Stimulated activated naive CD8-positive, alpha-beta T cell treated with anti-CD3 and anti-CD28 coated beads, Interleukin-15, amount 100 ng/mL, for 72 hours (primary cell): ENCODE measurements at places on chromosomes 3 and 15.

DNA sequence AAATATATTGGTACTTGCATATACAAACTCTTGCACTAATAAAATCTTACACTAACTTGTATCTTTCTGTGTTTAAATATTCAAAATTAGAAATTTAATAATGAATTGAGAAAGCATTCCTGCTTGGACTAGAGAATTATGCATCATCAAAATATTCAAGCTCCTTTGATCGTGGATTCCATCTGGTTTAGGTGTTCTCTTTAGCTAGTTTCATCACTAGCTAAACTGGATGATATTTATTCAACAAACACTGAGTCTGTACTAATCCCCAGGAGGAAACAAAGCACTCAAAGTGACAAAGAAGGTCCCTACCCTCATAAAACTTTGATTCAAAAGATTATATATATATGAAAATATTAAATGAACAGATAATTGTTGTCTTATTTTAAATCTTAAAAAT, 1360.9 kb upstream of the ALCAM start:
- DNase-seq, result no peak

DNA sequence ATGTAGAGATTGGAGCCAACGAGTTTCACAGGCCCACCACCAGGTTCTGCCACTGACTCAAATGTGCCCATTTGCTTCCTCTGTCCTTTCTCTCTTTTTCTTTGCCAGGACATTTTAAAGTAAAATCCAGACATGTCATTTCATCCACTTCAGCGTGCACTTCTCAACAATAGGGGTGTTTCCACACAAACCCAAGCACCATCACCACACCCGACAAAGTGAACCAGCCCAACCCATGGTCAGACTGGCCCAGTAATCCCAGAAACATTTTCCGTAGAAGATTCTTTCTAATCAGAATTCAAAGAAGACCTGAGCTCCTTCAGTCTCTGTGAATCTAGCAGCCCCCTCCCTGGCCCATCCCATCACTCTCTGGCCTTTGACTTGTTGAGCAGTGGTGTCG, 13.4 kb downstream of the CFAP100 start:
- no peak for DNase-seq

DNA sequence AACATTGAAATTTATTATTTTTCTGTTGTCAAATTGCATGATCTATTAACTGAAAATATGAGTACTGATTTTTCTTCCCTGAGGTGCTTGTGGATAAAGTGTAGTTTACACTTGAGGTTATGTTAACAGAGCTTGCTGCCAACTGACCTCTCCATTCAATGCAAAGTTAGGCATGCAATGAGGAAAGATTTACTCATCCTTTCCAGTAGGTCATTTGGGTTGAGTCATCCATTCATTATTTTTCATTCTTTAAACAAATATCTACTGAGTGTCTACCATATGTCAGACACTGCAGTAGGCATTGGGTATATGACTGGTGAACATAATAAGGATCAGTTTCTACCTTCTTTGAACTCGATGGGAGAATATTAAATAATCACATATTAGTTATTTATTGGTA, 604.1 kb downstream of the EDEM1 start:
- no peak for DNase-seq

DNA sequence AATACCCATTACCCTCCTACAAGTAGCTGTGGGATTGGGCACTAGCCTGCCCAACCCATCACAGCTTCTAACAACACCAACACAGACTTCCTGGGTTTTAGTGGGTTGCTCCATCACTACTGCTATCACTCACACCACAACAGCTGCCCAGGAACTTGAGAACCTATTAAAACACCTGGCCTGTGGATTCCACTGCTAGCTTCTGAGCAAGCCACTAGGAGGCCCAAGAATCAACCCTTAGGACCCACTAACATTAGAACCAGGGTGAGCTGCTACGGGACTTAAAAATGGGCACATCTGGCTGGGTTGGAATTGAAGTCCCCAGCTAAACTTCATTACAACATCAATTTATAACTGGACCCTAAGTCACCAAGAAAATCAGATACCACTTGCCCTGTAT, 113.2 kb upstream of the TP63 start:
- DNase-seq, result no peak

DNA sequence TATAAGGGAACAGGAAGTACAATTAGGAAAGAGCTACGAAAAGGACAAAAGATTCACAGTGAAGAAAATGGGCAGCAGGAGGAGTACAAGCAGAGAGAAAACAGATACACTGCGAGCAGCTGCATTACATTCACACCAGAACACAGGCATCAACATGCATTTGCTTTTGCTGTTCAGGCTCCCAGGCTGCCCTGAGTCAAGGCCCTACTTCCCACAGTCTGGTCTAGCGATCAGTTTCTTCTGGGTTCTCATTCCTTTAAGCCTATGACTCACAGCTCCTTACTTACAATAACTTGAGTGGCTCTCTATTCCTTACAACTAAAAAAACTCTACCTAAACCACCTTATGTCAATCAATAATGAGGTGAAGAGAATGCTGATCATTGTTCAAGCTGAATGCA, 24.5 kb upstream of the ZNF445 start:
- no peak for DNase-seq

DNA sequence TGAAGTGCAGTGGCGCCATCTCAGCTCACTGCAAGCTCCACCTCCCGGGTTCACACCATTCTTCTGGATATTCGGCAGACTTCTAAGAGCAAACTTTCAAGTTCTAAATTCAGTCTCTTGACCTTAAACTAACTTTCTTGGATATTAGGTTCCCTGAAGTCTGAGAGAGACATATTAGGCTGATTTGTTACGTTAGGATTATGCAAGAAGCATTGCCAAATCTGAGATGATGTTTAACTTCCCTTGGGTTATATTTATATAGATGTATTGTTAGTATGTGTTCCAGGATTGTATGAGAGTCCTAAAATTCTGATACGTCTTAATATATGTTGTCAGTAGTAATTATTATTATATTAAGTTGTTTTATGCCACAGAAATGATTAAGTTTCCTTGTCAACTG, 80.1 kb downstream of the SLC6A1 start:
- DNase-seq, result no peak

DNA sequence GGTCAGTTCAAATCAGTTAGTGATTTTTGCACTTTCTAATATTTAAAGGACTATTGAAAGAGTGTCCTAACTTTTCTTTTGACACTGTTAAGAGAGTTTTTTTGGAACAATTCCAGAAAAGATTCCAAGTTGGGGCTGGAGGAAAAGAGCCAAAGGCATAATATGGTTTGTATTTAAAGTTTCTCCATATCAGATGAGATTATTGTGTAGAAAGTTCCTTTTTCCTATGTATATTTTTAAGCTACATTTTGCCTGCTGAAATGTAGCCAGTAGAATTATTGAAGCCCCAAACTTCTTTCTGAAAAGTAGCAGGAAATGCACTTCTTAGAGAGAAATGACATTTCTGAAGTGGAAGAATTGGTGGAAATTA, 136.5 kb upstream of the TSC22D2 start:
- DNase-seq, result no peak

- no peak for DNase-seq
Measured at GRCh38 chr3:183494341-183494740, 61.2 kb downstream of the KLHL6 start.

DNA sequence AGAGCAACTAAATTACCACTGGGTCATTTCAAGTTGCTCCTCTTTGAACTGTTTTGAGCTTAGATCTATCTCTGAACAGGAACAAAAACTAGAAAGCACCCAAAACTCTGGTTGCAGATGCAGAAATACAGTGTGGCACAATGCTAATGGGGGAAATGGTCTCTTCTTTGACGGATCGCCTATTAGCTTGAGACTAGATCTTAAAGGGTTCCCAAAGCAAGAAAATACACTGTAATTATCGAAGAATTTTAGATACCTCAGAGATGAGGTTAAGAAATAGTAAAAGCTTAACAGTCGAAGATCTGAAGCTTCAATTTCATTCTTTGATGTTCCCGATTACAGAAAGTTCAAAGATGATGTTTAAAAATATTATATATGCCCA, 818 bp downstream of the PPP1R2 start:
- no peak for DNase-seq

DNA sequence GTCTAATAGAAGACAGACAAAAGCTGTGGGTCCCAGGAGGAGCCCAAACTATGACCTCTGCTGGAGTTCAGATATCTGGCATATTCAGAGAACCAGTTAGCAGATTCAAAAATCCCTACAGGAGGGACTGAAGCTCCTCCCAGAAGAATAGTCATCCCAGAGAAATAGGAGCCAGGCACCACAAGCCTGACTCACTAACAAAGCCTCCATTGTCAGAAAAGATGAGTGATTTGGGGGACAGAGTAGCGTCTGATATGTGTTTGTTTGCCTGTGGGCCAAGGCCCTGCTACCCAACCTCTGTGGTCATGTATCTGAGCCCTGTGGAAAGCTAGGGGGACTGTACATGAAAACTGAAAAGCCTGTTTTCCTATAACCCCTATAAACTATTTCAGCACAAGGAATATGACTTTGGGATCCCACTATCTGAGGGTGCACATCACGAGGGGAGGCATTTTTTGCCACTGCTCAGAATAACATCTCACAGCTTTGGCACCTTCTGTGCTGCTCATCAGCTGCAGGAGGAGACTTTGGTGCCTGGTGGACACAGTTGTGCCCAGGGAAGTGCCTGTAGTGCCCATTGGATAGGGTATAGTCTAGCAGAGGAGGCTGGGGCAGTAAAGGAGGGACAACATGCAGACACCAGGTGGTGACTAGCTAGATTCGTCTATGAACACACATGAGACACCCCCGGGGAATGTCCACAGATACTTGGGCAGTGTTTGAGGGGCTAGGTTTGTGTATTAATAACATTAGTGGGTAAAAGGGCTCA, 9.7 kb upstream of the LARP6 start:
- DNase-seq, result no peak

DNA sequence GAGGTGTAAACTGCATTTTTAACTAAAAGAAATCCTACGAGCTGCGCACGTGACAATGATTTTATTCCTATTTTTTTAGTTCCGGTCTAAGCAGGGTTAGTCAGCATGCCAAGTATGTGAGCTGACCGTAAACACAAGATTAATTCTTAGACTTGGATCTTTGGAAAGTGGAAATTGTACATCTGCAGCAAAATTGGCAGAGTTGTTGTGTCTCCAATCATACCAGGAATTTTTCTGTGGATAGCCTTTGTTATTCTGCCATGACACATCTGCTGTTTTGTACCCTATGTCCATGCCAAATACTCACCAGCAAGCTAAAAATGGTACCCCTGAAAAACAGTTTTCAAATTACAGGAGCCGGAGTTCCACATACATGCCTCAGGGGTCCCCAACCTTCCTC, 562.5 kb downstream of the UNC13C start:
- DNase-seq, result no peak

GRCh38 chr3:134918441-134918840, 123.4 kb downstream of the EPHB1 start:
- DNase-seq, result no peak

DNA sequence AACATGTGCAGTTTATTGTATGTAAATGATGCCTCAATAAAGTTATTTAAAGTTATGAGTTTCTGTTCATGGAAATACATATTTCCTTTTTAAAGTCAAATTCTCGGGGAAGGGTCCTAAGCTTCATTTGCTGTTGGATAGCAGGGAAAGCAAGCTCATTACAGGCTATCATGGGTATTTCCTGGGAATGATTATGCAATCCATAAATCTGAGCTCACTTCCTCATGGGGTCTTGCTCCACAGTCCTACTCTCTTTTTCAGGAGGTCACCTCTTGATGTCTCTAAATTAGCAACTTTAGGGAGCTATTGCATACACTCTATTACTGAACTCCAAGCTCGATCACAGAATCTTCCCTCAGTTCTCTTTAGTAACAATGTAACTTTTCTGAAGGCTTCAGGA, 69.9 kb upstream of the TP63 start:
- DNase-seq, result no peak

GRCh38 chr3:35864871-35865270, 225.5 kb downstream of the ARPP21 start:
- no peak for DNase-seq

DNA sequence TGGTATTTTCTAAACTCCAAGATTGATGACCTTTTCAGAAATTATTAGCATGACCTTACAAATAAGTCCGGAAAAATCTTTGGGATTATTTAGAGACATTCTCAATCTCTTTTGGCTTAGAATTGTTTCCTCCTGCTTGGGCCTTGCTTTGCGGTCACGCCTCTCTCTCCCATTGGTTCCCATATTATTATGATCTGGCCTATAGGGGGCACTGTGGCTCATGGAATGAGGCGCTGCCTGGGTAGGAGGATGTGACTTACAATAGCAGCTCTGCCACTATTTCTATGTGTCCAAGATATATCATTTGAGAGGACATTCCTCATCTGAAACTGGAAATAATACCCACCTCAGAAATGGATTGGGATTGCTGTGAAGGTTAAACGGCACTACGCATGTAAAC, 464.9 kb downstream of the MFSD1 start:
- peak; percentile 4 for DNase-seq

DNA sequence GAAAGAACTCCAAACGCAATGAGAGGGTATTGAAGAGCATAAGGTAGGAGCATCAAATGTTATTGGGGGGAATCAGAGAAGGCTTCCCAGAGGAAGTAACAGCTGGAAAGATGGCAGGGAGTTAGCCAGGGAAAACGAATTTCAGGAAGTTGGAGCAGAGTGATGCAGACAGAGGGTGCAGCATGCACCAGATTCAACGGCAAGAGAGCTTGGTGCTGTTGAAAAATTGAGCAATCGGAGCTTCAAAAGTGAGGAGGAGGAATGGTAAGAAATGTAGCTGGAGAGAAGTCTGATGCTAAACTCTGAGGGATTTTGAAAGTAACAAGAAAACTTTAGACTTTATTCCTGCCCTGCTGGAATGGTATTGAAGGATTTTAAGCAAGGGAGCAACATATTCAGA, 541.0 kb upstream of the LMCD1 start:
- DNase-seq, result no peak

GRCh38 chr3:170564664-170565063, 21.2 kb downstream of the SLC7A14 start:
- DNase-seq, result no peak

DNA sequence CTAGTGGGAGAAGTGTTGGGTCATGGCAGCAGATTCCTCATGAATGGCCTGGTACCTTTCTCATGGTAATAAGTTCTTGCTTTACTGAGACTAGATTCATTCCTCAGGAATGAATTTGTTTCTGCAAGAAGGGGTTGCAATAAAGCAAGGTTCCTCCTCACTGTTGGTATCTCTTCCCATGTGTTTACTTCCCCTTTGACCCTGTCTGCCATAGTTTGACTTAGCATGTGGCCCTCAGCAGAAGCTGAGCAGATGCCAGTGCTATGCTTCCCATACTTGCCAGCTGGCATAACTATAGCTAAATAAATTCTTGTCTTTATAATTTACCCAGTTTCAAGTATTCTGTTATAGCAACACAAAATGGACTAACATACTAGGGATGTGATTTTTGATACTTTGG, 163.6 kb upstream of the COL8A1 start:
- no peak for DNase-seq

- no peak for DNase-seq
Measured at GRCh38 chr3:10273702-10274305, 18.9 kb downstream of the GHRL start.

GRCh38 chr3:160287666-160288065, 62.4 kb downstream of the C3orf80 start:
- DNase-seq, result no peak
